ENCODE measurements at places on chromosomes 1 and 21.

DNA sequence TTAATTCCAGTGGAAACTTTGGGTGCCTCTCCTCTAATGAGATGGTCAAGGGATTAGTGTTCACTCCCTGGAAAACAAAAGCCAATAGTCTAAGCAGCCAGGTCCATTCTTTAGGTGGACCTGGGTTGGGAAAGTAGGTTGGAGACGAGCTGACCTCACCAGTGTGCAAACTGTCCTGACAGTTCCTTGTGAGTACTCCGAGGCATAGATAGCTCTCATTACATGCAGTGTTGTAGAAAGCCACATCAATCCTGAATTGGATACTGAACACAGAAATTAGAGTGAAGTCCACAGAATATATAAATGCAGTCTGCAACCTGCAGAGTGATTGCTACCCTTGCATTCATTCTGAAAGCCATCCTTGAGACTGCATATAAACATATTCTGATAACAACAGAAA, 675.1 kb upstream of the CXADR start:
- DNase-seq, result no peak

- DNase-seq, result no peak
These were observed 298.7 kb downstream of the TM2D1 start for GRCh38 chr1:61426254-61426653.

DNA sequence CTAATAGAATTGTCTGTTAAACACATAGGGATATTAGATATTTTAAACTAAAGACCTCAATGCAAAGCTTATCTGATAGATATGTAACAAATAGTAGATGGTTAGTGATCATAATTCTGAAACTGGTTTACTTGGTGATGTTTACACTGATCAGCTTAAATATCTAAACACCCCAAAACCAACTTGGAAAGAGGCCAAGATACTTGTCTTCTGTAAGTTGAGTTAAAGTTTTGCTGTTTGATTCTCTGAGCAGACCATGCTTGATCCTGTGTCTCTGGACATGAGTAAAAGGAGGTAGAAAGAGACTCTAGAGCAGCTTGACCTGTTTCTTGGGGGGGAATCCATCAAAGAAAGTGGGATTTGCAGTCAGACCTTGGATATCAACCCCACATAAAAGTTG, 107.5 kb downstream of the NEK7 start:
- no peak for DNase-seq

- DNase-seq, result no peak
These were observed 444.4 kb downstream of the LTN1 start for GRCh38 chr21:28548291-28548690.

- DNase-seq, result peak; percentile 81
These were observed at the start of gene ZBTB8A for GRCh38 chr1:32538887-32539583. Gene ZBTB8A, plus strand, starts transcription at chr1:32539427. Its CDS starts 53,505 bp downstream, at chr1:32592932.

DNA sequence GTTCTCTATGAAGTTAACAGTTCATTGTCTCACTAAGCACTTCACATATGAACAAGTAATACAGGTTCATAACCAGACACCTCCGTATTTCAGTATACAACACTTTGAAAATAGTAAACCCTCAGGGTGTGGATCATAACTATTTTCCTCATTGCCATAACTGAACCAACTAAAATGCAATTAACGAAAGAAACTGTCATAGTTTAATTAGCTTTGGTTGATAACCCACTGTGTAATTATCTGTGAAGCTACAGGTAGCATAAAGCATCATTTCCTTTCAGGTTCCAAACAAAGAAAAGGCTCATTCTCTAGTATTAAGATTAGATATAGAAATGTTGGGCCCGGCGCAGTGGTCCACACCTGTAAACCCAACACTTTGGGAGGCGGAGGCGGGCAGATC, 58.5 kb downstream of the EIF4G3 start:
- no peak for DNase-seq

DNA sequence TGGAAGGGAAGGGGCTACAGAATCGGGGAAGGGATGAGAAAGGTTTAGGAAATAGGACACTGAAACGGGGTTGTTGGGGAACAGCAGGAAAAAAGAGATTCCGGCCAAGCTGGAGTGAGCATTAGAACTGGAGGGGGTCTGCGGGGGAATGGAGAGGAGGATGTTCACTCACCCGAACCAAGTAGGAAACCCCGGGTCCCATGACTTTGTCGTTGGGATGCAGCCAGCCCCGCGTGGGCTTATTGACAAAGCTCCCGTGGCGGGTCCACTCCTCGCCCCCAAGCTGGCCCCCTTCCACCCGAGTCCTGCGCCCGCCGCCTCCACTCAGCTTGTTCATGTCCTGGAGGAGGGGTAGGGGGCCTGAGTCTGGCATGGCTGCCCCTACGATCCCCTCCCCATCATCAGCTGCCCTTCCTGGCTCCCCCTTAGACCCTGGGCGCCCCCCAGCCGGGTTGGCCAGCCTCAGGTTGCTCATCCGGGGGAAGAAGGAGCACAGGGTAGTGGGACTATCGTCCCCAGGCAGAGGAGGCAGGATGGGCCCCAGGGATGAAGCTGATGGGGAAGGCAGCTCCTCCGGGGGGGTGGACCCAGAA, 591 bp downstream of the SHC1 start:
- no peak for DNase-seq

DNA sequence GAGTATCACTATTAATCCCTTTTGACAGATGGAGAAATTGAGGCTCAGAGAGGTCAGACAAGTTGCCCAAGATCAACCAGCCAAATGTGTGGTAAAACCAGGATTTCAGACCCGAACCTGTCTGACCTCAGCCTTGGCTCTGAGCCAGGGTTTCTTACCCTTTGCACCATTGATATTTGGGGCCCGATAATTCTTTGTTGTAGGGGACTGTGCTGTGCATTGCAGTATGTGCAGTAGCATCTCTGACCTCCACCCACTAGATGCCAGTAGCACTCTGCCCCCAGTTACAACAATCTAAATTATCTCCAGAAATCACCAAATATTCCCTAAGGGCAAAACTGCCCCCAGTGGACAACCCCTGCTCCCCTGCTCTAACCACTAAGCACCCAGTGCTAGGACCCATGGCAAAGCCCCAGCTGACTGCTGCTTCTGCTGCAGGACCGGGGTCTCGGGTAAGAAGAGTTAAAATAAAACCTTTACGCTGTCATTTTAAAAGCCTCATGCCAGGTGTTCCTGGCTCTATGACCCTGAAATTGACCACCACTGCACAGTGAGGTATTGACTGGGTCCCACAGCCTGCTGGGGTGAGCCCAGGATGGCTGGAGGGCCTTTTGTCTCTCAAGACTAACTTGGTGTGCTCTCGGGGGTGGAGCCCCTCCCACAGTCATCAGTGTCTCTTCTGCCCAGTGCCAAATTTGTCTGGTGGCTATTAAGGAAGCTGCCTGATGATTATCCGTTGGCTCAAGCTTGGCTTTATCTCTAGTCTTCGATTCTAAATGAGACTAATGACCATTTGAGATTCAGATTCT, 5.6 kb upstream of the MAN1C1 start:
- DNase-seq, result no peak

- DNase-seq, result no peak
These were observed 105.8 kb downstream of the MRPL39 start for GRCh38 chr21:25501462-25501861.

GRCh38 chr1:112618114-112618720, 724 bp downstream of the ST7L start:
- DNase-seq, result no peak

- DNase-seq, result no peak
These were observed 244.9 kb upstream of the NRIP1 start for GRCh38 chr21:15309721-15310120.

- DNase-seq, result no peak
These were observed 39.6 kb downstream of the ASPM start for GRCh38 chr1:197106869-197107268.

GRCh38 chr1:108639899-108640560, 20.9 kb downstream of the HENMT1 start:
- no peak for DNase-seq

- DNase-seq, result no peak
These were observed 148.4 kb upstream of the TMEM51 start for GRCh38 chr1:15005116-15005515.

DNA sequence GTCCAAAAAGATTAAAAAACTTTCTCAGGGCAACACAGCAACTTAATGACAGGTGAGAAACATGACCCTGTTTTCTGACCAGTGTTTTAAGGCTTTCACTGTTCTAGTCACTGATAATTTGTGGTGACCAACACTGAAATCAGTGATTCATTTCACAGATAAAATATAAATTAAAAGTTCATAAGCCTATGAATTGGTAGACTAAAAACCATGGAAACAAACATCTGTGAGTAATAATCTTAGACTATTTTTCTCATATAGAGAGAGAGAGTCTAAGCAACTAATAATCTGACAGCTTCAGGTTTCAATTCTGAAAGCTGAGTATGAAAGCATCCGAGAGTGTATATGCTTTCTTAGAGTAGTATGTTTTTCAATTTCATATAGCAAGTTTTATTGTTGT, 536.9 kb downstream of the ADGRL2 start:
- no peak for DNase-seq

- DNase-seq, result no peak
These were observed 58.1 kb downstream of the PTP4A2 start for GRCh38 chr1:31879981-31880608.

- DNase-seq, result no peak
These were observed 42.1 kb upstream of the SAMD13 start for GRCh38 chr1:84259376-84259775.

DNA sequence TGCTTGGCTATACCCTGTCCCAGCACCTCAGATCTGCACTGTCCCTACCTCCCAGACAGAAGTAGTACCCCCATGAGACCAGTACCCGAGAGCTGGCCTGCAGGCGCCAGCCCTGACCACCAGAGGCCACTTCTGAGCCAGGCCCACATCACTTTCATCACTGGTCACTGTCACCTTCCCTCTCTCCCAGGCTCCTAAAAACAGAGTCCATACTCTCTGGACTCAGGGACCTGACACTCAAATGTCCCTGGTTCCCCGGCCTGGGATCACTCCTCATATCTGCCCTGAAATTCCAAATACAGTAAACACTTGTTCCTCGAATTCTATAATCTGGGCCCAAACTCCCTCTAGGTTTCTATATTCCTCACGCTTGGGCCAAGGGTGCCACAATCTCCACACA, 18.7 kb downstream of the TMEM53 start:
- no peak for DNase-seq

DNA sequence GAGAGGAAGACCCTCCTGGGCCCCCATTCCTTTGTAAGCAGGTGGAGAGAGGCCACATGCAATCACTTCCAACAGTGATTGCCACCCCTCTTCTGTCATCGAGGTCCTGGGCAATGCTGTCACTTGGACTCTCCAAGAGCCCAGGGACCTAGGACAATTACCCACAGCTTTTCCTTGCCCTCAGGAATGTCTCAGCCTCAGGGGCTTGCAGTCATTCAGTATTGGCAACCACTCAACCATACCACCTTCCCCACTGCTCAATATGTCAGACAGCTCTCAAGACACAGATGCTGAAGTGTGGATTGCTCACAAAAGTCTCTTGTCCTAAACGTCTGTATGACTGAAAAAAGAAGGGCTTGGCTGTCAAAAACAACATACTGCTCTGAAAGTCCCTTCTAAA, 87.8 kb downstream of the PTPN14 start:
- DNase-seq, result no peak

- DNase-seq, result no peak
These were observed 529.2 kb downstream of the USP25 start for GRCh38 chr21:16258844-16259611.

GRCh38 chr1:175520186-175520585, 223.2 kb downstream of the TNR start:
- no peak for DNase-seq

- DNase-seq, result no peak
These were observed 9.3 kb upstream of the MARCKSL1 start for GRCh38 chr1:32345289-32345827.

GRCh38 chr1:103514920-103515503, 10.5 kb upstream of the RNPC3 start:
- no peak for DNase-seq

GRCh38 chr1:204128964-204129896, 22.6 kb downstream of the ETNK2 start:
- peak; percentile 90 for DNase-seq

GRCh38 chr1:71157151-71157550, 76.3 kb upstream of the ZRANB2 start:
- no peak for DNase-seq
